ENCODE measurements at places on chromosomes 7 and 10.
A peak's percentile ranks its signal among the peaks of the same experiment; 100 is the strongest.

- DNase-seq = no peak
Observed at GRCh38 chr7:120964088-120964487, 13.5 kb downstream of the ING3 start.

DNA sequence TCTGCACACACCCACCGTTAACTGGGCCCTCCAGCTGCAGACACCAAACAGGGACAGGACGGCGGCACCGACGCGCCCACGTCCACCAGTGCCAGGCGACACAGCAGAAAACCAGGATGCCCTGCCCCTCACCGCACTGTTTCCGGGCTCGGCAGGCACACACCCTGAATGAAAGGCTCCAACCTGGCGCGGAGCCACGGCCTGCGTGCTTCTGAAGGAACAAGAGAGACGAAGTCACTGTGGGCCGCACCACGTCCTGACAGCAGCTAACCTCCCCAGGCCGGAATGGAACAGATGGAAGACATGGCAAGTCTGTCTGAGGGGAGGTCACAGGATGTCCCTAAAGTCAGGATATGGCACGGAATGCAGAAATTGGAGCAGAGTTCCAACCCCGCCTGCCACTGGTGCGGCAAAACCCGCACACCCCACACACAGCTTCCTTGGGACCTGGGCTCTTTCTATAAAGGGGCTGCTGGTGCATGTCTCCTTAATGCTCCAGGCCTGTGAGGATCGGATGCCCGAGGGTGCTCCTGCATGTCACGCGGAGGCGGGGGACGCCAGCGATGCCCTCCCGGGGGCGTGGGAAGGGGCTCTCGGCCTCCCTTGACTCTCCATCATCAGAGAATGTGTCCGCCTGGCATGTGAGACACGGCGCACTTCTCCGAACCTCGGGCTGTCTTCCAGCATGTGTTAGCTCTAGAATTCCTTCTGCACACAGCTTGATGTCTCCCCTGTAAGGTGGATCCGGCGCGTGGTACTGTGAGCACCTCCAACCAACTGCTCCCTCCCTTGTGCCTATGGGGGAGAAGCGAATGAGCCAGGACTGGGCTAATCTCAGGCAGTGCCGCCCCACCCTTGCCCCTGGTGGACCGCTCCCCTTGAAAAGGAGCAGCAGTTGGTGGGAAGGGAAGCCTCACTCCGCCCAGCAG, 3.9 kb upstream of the GPER1 start:
- no peak for DNase-seq

GRCh38 chr7:5207131-5207530, 17.1 kb downstream of the WIPI2 start:
- no peak for DNase-seq

GRCh38 chr7:96596120-96596826, 113.4 kb downstream of the SEM1 start:
- peak; percentile 100 for DNase-seq

- DNase-seq = no peak
Observed at GRCh38 chr10:126425032-126425431, 36.8 kb upstream of the ADAM12 start.

DNA sequence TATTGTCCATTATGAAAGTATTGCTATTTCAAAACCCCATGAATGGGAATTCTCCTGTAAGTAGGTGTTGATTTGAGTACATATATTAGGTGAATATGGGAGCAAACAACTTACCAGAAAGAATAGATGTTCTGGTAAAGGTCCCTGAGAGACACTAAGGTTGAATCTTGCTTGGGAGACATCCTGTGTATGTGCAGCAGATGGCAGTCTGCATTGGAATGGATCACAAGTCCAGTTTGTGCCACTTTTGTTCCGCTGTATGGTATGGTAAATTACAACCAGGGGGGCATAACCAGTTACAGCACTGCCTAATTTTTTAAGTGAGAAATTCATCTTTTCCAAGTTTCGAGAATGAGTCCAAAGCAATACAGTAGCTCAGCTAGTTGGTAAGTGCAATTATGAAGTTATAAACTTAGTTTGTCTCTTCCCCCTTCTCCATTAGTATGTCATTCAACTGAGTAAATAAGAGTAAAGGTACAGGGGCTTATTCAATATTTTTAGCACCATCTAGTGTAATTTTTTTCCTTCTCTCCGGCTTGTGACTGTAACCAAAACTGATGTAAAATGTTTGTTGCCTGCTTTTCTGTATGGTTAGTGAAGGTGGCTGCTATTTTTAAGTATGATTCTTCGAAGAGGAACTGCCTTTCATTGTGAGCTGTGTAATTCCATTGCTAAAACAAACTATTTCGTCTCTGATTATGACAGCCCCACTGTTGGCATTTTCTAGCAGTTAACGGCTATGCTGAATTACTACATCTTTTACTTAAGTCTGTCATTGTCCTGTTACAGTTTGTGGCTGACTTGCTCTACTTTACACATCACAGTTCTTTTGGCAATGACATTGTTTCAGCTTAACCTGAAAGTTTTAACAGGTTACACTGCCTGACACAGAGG, 2.8 kb downstream of the MCU start:
- DNase-seq = no peak

DNA sequence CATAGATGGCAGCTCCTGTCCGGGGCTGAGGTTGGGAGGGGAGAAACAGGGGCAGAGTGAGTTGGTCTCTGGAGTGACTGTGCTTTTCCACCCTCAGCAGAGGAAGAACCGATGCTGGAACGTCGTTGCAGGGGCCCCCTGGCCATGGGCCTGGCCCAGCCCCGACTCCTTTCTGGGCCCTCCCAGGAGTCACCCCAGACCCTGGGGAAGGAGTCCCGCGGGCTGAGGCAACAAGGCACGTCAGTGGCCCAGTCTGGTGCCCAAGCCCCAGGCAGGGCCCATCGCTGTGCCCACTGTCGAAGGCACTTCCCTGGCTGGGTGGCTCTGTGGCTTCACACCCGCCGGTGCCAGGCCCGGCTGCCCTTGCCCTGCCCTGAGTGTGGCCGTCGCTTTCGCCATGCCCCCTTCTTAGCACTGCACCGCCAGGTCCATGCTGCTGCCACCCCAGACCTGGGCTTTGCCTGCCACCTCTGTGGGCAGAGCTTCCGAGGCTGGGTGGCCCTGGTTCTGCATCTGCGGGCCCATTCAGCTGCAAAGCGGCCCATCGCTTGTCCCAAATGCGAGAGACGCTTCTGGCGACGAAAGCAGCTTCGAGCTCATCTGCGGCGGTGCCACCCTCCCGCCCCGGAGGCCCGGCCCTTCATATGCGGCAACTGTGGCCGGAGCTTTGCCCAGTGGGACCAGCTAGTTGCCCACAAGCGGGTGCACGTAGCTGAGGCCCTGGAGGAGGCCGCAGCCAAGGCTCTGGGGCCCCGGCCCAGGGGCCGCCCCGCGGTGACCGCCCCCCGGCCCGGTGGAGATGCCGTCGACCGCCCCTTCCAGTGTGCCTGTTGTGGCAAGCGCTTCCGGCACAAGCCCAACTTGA, 2.7 kb downstream of the REPIN1 start:
- no peak for DNase-seq

- no peak for DNase-seq
Observed at GRCh38 chr10:99929360-99929759, 80.4 kb downstream of the DNMBP start.

- no peak for DNase-seq
Observed at GRCh38 chr7:76232698-76233097, 31.0 kb downstream of the SRRM3 start.

- DNase-seq = peak; percentile 85
Observed at GRCh38 chr7:139494835-139495579, 11.5 kb upstream of the KLRG2 start.

GRCh38 chr10:90373911-90374310, 483.9 kb downstream of the HTR7 start:
- DNase-seq = no peak

GRCh38 chr7:107035446-107035845, 9.1 kb upstream of the PRKAR2B start:
- no peak for DNase-seq

GRCh38 chr7:29946428-29947186, 43.0 kb downstream of the SCRN1 start:
- DNase-seq = no peak

- DNase-seq = no peak
Observed at GRCh38 chr7:43878867-43879266, 9.6 kb upstream of the MRPS24 start.

GRCh38 chr7:80885757-80886156, 33.1 kb downstream of the SEMA3C start:
- no peak for DNase-seq

DNA sequence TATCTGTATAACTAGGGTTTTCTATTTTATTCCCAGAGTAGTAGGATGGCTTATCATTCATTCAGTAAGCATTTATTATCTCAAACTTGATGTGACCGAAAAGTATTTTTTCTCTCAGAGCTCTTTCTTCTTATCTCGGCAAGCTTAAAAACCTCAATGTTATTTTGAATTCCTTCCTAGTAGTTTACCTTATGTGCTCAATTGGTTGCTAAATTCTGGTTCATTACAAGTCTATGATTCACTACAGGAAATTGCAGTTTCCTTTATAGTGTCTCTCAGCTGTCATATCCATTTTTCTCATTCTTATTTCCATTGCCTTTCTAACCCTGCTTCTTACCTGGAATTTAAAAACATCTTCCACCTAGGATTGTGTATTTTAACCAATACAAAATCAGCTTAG, 12.6 kb upstream of the ICA1 start:
- no peak for DNase-seq

All from NCI-H1417 treated with DMSO at 0.1 percent for 48 hours (cell line).